ENCODE measurements at places on chromosomes 5 and 9.

GRCh38 chr5:132223861-132224260 is 3.8 kb downstream of the P4HA2 start:
- DNase-seq = no peak

DNA sequence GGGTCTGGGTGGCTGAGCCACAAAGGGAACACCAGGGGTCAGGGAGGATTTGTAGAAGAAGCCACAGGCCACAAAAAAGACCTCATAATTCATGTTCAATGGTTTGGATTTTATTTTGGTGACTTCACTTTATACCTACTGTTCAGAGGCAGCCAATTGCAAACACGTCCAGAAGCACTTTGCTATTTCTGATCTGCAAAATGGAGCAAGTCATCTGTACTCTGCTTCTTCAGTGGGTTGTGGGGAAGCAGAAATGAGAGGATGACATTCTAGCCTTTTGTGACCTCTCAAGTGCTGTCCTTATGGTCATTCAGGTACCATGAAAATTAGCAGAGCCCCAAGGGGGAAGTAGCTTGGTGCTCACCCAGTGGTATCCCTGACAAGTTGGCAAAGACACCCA is 2.5 kb upstream of the KCNIP1 start:
- DNase-seq = no peak

DNA sequence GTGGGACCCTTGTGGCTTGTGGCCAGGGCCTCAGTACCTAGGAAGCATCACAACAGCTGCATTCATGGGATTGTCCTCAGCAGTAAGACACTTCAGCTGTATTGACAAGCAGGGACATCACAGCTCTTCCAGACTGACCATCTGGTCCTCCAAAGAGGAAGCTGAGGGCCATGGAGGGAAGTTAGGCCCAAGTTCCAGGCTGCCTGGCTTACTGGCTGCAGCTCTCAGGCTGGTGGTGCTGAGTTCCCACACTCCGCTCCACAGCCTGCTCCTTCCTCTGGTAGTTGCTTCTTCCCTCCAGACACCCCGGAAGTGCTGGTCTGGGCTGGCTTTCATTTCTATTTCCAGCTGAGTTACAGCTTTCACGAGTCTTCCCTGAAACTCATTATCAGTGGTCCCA is 5.7 kb upstream of the STING1 start:
- DNase-seq = no peak

DNA sequence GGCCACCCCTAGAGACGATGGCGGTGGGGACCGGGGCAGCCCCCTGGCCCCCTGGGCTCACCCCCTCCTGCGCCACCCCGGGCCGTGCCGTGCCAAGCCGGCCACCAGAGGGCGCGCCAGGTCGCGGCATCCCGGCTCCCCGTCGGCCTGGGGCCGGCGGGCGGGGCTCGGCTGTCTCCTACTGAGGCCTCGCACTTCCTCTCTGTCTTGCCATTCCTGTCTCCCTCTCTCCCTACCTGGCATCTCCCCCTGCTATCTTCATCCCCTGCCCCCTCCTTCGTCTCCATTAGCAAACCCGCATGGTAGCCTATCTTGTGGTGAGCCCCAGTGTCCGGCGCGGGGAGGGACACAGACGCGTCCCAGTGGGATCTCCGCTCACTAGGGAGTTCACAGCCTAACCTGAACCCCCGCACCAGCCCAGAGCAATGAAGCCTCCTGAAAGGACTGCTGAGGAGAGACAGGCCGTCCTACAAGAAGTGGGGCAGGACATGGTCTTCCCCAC is 29.8 kb upstream of the FABP6 start:
- DNase-seq = no peak

GRCh38 chr9:6006749-6007057 is 8.7 kb downstream of the RANBP6 start:
- DNase-seq = peak; percentile 54

- no peak for DNase-seq
These were observed 388.9 kb upstream of the KLF4 start for GRCh38 chr9:107878462-107878861.

GRCh38 chr5:54936201-54936600 is 49.2 kb downstream of the ESM1 start:
- no peak for DNase-seq

GRCh38 chr5:179765400-179765799 is 28.4 kb upstream of the LTC4S start:
- peak; percentile 72 for DNase-seq

- DNase-seq = no peak
These were observed 264.1 kb downstream of the GLIS3 start for GRCh38 chr9:4035777-4036176.

DNA sequence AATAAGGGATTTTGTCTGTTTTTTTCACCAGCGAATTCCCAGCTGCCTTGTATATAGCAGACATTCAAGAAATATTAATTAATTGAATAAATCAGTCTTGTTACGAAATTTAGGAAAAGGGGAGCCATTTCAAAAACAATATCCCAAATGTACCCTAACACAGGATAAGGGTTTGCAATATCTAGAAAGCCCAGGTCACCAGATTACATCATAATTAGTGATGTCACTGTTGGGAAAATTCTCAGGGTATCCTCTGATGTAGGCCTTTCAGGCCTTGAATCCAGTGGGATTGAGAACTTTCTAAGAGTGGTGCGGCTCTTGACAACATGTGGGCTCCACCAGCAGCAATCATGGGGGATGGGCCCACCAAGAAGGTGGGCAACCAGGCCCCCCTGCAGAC is at the start of gene ACTL7A:
ACTL7A (plus strand) TSS at position 270 of the 400 bp plus-strand sequence; CDS start at position 327, 57 bp downstream.
- DNase-seq = no peak

DNA sequence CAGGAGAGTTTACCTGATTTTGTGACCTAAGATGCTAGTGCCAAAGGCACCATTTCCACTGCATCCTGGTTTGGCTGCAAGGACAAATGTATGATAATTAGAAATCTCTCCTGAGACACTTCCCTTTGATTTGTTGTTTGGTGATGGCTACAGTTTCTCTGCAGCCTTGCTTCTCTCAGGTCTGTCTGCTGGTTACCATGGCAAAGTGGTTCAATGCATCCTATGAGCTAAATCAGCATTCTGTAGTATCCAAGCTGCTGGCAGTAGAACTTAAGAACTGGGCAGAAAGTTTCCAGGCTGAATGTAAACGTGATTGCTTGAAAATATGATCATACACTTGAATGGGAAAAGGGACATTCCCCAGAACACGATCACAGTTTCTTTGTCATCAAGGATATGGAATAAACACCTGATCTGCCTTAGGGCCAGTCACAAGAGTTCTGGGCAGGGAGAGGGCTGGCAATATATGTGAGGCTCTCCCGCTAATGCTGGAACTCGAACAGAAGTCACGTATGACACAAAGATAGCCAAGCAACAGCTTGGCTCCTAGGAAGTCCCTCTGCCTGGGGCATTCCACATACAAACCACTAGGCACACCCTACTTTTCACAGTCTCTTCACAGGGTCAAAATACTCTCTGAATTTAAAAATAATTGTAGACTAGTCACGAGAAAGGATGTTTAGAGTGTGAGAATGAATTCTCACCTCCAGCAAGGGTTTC is 138.1 kb upstream of the GRAMD2B start:
- DNase-seq = no peak

- no peak for DNase-seq
These were observed 37.9 kb downstream of the ZFR start for GRCh38 chr5:32406650-32407049.

DNA sequence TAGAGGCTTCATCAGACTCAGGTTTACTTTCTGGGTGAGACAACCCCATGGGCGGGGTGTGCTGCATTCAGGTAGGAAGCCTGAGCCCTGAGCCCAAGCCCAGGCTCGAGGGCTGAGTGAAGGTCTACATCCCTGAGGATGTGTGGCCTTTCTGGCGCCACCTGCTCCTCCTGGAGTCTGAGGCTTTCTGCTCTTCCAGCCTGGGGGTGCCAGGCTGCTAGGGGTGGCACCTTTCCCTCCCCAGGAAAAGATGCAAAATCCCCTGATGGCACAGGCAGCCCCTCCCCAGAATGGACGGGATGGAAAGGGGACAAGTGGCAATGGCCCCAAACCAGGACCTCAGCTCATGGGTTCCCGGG is 44.4 kb upstream of the PRRC2B start:
- DNase-seq = no peak

DNA sequence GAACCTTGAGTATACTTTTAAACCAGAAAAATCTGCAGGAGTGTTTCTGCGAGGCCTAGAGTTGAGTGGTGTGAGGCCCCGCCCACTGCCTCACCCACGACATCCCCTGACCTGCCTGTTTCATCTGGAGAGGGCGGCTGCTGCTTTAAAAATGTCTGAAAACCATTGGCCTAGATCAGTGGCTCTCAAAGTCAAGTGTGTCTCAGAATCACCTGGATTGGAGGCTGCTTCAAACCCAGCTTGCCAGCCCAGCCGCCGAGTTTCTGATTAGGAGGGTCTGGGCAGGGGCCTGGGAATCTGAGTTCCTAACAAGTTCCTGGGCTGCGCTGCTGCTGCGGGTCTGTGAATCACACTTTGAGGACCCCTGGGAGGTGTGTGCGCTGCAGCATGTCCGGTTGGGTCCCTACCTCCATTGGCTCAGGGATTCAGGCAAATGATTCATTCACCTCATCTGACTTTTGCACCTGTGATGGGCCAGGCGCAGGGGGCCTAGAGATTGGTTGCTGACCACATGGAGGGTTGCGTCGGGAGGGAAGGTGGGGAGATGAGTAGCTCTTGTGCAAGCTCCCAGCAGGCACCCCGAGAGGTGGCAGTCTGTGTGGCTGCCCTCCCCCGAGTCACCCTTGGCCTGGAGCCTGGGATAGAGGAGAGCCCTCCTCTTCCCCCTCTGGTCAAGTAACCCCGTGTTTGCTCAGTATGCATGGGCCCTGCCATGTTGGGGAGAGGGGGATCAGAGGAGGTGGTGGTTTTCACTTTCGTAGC is 27.6 kb upstream of the HMCN2 start:
- no peak for DNase-seq

DNA sequence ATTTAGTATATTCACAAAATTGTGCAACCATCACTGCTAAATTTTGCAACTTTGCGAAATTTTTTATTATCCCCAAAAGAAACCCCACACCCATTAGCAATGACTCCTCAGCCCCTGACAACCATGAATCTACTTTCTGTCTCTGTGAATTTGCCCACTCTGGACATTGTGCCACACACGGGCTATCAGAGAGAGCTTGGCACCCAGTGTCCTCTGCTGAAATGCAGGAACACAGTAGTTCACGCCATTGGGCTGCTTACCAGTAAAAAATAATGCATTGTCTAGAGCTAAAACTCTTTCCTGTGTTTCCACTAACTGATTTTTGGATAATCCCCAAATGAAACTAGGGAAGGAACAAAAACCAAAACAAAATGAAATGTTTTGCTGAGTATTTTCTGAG is 60.0 kb downstream of the HRH2 start:
- no peak for DNase-seq

DNA sequence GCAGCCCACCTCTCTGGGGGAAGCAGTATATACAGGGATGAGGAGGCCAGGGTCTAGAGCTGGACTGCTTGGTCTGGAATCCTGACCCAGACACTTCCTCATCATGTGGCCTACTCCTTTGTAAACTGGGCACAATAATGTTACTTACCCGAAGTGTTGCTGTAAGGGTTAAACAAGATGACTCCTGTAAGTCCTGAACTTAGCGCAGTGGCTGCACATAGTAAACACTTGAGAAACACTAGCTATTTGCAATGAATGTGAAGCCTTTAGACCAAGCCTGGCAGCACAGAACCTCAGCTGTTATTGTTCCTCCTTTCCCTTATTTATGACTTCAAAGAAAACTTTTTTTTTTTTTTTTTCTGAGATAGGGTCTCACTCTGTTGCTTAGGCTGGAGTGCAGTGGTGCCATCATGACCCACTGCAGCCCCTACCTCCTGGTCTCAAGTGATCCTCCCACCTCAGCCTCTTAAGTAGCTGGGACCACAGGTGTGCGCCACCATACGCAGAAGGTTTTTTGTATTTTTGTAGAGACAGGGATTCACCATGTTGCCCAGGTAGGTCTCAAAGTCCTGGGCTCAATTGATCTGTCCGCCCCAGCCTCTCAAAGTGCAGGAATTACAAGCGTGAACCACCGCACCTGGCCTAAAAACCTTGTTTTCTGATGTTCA is 96.2 kb upstream of the IL6ST start:
- no peak for DNase-seq

DNA sequence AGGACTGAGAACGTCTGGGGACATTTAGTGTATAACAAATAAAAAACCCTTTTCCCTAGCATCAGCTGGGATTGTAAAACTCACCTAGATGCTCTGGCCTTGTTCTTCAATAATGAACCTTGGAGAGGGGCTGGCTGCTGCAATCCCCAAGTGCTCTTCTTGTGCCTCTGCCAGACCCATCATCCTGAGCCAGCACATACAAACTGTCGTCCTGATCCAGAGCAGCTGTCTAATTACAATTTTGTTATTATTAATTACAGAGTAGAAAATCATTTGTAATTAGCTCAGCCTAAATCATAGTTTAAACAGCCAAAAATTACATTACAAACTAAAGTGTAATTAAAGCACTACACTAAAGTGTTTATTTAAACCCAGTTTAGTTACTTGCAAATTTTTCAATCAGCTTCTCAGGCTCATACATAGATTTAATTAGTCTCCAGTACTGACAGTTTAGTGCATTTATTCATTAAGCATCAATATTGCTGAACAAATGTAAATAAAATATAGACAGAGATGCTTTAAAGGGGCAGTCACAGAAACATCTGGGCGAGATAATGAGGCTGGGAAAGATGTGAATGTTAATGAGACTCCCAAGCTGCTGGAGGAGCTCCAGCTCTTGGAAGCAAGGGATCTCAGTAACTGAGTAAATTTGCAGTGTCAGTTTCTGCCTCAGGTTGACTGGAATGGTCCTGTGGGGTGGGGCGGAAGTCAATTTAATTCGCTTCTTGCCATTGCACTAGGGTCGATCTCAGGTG is 632.3 kb upstream of the TLE4 start:
- DNase-seq = peak; percentile 27

GRCh38 chr5:179609834-179610108 is 13.7 kb downstream of the HNRNPH1 start:
- no peak for DNase-seq

DNA sequence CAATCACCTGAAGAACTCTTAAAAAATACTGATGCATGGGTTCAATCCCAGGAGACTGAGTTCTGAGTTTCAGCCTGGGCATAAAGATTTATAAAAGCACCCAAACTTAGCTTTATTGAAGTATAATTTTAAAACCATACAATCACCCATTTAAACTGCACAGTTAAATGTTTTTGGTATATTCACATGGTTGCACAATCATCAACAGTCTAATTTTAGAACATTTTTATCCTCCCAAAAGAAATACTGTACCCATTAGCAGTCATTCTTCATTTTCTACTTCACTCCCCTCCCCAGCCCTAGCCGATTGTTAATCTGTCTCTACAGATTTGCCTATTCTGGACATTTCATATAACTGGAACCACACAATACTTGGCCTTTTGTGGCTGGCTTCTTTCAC is 141.7 kb downstream of the ARSB start:
- DNase-seq = no peak

DNA sequence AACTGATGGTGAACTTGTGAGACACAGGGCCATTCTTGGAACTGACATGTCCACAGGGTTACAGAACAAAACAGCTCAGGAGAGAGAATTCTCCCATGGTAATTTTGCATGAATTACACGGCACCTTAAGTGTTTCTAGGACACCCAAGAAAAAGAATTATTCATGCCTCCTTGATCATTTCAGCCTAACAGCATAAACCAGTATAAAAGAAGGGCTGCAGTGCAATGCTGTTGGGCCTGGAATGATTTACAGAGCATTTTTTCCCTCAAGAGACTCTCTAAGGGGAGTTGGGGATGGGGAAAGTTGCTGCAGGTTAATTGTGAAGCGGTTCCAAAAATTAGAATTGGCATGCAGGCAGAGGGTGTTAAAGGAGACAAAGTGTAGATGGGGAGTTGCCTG is 136.4 kb upstream of the FBXL7 start:
- no peak for DNase-seq

- DNase-seq = no peak
These were observed 235.9 kb downstream of the FER start for GRCh38 chr5:108983461-108984092.
